ENCODE measurements at places on chromosomes 7 and 10.

GRCh38 chr10:102581981-102582580 lies 62.2 kb upstream of the TRIM8 start:
- DNase-seq: no peak

DNA sequence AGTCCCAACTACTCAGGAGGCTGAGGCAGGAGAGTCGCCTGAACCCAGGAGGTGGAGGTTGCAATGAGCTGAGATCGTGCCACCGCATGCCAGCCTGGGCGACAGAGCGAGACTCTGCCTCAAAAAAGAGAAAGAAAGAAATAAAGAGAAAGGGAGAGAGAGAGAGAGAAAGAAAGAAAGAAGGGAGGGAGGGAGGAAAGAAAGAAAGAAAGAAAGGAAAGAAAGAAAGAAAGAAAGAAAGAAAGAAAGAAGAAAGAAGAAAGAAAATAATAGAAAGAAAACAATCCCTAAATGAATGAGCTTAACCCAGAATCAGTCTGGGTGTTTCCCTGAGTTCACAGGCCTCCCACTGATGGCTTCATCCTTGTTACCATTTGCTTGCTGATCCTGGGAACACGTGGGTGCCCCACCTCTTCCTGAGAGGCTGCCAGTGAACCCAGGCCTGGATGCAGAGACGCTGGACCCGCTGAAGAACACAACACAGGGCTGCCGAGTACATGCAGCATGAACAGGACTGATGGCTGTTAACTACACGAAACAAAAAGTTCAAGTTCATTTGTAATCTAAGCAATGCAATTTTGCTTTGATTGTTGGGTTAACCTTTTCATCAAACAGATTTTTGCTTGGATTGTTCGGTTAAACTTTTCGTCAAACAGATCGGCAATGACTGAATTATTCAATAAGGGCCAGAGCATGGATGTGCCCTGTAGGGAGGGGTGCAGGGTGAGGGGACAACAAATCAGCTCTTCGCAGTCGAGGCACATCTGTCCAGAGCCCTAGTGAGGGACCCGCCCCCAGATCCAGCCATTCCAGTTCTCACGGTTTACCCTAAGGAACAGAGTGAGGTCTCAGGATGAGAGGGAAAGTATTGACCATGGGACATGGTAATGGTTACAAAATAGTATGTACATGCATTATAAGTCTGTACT lies 11.5 kb downstream of the NPFFR1 start:
- DNase-seq: no peak

DNA sequence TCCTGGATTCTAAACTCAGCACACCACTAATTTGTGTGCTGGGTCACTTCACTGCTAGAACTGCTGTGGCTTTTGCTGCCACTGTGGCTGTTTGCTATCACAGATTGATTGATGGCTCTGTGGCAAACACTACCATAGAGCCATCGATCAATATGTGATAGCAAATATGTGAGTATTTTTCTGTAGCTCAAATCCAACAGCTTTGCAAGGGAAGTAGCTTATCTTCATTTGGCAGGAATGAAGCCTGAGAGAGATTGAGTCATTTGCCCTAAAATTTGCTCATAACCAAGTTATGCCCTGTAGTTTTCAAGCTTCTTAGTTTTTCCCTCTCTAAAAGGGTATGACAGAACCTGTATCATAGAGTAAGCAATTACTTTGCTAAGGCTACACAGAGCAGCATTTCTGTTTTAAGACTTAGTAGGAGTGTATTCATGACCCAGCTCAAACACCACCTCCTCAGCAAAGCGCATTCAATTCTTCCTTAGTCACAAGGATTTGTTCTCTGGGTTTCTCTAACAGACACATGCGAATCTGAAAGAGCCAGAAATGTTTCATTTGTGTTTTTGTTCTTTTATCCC lies 43.1 kb downstream of the MINPP1 start:
- DNase-seq: no peak

DNA sequence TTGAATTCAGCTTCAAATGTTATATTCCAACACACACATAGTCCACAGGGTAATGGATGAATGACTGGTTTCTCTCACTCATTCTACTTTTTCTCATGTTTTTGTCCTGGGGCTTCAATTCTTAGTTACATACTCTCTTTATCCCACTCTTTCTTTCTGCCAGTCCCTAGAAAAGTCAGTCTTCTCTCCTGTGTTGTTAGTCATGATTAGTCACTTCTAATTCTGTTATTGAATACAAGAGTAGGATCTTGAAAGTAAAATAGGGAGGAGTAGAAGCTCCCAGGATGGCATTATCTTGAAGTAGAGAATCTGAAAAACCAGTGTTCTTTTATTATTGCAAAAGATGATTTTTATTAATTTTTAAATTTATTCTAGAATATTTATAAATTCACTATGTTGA lies 45.5 kb upstream of the CALCR start:
- DNase-seq: no peak

DNA sequence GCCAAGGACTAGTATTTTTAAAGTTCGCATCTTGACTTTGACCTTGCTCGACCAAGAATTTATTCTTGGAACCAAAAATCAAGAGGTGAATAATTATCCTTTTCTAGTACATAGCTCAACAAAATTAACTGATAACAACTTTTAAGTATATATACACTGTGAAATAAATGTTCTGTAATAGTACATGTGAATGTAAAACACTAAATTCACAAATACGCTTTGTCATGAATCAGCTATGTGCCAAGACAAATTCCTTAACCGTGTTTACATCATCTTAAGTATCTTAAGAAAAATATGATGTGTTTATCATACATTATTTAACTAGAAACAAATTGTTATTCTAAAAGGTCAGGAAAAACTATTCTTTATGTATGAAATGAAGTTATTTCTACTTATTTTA lies 83.3 kb downstream of the CUL2 start:
- no peak for DNase-seq

DNA sequence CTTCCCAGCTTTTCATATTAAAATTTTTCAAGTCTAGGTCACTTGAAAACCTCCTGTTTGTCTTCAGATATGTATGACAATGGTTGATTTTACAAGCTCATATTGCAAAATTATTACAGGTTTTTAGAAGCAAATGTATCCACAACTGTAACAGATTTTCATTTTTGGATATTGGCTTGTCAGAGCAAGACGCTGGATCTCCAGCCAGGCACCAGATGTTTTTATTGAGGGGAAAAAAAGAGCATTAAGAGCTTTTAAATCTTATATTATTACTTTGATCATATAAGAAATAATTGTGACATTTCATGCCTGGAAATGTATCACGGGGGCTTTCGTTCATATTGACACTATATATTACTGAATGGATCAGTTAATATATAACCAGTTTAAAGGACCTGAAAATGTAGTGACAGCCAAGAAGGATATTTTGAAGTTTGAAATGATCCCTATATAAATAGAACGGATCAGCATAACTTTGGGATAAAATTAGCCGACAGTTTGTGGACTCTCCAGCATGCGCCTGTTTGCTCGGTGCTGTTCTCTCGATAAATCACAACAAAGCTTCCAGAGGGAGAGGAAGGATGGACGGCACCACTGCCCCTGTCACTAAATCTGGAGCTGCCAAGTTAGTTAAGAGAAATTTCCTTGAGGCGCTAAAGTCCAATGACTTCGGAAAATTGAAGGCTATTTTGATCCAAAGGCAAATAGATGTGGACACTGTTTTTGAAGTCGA lies at the start of gene ASB4:
Gene ASB4, plus strand, starts transcription at position 553 of the 733 bp plus-strand sequence. Its CDS starts 29 bp downstream, at position 582.
- DNase-seq: no peak

DNA sequence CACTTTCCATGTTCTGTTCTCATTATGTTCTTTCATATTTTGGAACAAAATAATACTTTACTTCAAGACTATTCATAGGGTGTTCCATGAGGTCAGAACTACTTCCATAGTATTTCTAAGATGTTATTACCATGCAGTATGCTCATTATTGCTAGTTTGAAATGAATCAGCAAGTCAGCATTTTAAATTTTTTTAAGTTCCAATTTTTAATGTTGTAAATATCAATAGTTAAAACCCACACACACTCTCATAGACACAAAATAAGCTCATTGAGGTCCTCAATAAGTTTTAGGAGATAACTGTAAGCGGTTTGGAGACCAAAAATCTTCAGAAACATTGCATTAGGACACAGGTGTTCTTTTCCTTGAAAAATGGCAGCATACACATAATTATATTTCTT lies 550.7 kb downstream of the AUTS2 start:
- DNase-seq: no peak

- DNase-seq: no peak
These were observed 546.4 kb upstream of the C7orf33 start for GRCh38 chr7:148044173-148044572.

DNA sequence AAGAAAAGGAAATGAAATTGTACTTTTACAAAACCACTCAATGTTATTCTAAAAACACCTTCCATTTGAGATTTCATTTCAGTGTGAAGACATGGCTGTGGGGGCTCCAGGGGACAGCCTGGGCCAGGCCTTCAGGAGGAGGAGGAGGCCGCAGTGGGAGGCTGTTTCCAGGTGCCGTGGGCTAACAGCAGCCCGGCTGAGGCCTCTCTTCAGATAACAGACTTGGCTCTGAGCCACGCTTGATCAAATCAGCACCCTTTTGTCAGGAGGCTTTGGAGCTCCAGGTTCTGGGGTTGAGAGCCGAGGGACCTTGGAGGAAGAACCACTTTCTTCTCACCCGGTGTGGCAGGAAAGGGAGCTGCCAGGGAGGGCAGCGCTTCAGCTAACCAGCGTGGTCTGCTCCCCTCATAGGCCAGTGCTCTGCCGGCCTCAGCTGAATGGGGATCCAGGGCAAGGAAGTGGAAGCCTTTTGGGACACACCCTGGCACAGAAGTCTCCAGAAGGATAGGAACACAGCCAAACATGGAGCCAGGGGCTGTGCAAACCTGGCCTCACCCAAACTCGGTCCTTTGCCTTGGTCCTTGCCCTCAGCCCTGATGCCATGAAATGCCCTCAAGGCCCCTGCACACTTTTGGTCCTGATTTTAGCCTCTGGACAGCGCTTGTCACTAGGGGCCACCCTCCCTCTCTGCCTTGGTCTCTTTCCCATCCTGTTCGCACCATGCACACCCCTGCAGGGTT lies 23.5 kb upstream of the CHST15 start:
- no peak for DNase-seq

DNA sequence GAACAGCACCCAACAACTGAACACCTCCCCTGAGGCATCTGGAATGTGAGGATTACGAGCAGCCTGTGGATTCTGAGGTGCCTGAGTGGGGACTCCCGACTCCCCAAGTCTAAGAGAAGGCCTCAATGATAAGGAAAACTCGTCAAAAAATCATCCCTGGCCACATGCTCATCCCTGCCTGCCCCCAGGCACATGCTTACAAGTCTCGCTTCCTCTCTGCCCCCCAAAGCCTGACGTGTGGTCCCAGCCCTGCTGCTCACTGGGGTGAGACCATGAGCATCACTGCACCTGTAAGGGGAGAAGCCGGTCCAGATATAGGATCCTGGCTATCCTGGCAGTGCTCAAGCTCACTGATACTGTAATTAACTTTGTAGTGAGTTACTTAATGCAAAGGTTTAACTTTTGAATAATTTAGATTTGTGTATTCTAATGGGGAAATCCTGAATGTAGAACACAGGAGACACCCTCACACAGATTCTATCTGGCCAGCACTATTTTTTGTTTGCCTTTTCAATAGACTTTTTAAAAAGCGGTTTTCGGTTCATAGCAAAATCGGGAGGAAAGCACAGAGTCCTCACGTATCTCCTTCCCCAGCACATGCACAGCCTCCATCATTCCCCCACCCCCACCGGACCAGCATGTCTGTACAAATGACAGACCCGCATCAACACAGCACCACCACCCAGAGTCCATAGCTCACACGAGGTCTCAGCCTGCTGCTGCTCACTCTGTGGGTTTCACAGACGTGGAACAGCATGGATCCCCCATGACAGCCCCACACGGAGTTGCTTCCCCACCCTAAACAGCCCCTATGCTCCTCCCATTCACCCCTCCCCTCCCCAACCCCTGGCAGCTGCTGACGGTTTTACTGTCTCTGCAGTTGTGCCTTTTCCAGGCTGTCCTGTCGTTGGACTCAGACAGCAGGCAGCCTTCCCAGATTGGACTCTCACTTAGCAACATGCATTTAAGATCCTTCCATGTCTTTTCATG lies 167.9 kb downstream of the DIP2C start:
- no peak for DNase-seq

DNA sequence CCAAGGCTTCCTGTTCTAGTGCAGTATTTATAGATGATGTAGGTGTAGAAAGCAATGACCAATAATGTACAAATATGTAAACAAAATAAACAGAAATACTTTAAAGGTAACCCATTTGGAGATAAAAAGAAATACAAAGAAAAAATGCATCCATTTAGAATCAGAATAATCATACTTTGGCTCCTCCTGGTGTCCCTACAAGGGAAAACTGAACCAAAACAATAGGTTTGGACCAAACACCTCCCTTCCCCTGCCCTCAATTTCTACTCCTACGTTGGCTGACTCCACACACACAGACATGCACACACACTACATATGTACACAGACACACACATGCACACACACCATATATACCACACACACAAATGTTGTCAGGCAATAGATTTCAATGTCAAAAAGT lies 36.0 kb downstream of the C10orf143 start:
- DNase-seq: no peak

GRCh38 chr10:43078986-43079273 lies 2.1 kb downstream of the RET start:
- peak; percentile 27 for DNase-seq

Measured in CD4-positive, alpha-beta T cell treated with Interleukin-17A for 4 hours (primary cell).